ENCODE measurements at places on chromosomes 6 and 20.

GRCh38 chr6:143941852-143942627 is 66.0 kb downstream of the PLAGL1 start:
- no peak for DNase-seq

GRCh38 chr6:144263786-144264185 is 21.3 kb upstream of the UTRN start:
- no peak for DNase-seq

DNA sequence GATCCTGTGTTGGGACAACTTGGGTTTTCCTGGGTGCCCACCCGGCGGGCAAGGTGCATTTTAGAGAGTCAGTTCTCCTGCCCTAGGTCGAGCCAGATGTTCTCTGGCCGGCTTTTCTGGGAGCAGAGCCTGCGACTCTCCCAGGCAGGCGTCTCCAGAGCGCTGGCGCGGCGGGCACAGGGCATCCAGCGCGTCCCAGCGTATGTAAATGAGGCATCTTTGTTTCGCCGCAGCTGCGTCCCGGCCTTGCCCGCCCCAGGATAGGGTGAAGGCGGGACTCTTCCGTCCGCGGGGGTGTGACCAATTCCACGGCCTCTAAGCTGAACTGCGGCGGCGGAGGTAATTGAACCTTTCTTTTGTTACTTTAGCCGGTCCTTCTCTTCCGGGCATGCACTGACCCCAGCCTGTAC is 9.1 kb downstream of the GRIK2 start:
- DNase-seq = no peak

- DNase-seq = peak; percentile 55
Observed at GRCh38 chr6:36131511-36132245, 1.4 kb downstream of the MAPK13 start.

- DNase-seq = no peak
Observed at GRCh38 chr6:154864066-154864430, 130.8 kb downstream of the SCAF8 start.

- DNase-seq = no peak
Observed at GRCh38 chr6:87209812-87210211, 54.4 kb downstream of the ZNF292 start.

GRCh38 chr20:33812908-33813462 is 1.8 kb downstream of the CHMP4B start:
- DNase-seq = no peak

GRCh38 chr6:113095841-113096240 is 748.7 kb downstream of the RFPL4B start:
- no peak for DNase-seq

- no peak for DNase-seq
Observed at GRCh38 chr20:36313476-36313875, 7.3 kb downstream of the DLGAP4 start.

GRCh38 chr6:67897998-67898607 is 737.0 kb upstream of the ADGRB3 start:
- no peak for DNase-seq

DNA sequence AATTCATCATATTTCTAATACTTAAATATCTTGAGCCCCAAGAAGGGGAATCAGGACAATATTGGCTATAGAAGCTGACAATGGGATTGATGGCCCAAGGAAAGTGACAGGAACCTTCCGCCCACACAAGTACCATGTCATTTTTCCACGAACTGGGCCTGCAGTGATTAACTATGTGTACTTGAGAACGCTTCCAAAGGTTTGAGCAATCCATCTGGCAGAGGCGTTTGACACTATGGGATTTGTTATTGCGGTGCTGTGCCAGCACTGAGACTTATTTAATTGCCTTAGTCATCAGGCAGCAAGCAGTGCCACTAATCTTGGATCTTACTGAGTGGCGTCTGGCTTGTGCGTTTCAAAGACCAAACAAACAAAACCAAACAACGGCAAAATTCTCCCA is 135.6 kb upstream of the UST start:
- DNase-seq = no peak

DNA sequence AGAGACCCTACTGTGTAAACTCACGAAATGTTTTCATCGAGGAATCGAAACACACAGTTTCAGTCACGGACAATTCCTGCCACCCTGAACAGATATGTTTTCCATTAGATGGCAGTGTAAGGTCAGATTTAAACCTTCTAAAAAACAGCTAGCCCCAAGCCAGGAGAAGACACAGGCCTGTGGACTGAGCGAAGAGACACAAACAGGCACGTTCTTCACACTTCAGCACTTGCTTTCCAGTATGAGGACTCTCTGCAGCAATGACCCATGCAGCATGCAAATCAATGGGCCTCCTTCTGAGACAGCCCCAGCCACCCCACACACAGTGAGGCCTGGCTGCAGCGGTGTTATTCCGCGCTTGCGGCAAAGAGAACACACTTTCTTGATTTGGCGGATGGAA is 31.9 kb downstream of the HUS1B start:
- DNase-seq = no peak

DNA sequence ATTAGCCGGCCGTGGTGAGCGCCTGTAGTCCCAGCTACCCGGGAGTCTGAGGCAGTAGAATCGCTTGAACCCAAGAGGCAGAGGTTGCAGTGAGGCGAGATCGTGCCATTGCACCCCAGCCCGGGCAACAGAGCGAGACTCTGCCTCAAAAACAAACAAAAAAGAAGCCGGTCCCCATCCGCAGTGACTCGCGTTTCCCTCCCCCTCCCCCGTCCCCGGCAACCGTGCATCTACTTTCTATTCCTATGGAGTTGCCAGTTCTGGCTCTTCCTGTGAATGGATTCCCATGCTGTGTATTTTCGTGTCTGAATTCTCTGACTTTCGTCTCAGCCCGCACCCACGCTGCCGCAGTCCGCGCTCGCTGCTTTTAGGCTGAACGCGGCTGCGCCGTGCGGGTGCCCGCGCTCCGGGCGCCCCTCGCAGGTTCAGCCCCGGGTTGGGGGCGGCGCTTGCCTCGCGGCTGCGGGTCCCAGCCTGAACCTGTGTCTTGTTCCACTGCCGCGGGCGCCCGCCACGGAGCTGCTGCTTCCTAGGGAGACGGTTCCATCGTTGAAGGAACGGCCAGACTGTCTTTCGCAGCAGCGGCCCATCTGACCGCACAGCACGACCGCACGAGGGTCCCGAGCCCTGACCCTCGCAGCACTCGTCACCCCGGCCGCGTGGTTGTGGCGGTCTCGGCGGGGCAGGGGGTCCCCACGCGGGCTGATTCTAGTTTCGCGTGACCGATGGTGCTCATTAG is 1.1 kb upstream of the MRGBP start:
- no peak for DNase-seq

- DNase-seq = no peak
Observed at GRCh38 chr6:57283911-57284455, 33.4 kb upstream of the PRIM2 start.

DNA sequence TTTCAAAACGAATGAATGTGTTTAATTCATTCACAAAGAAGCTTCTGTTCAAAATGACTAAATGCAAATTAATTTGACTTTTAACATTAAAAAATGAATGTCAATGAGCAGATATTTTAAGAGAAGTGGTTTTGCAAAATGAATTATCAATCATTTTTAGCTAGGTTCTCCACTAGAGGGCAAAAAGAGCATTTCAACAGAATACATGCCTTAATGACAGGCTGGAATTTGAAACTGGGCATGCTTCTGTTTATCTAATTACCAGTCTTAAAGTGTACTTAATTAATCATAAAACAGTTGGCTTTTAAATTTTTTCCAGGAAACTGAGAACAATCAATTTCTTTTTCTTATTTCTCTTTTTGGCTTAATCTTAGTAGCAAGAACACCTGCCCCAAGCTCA is 63.8 kb upstream of the TINAG start:
- DNase-seq = no peak

- DNase-seq = no peak
Observed at GRCh38 chr6:3023663-3024483, 24.2 kb downstream of the NQO2 start.

- no peak for DNase-seq
Observed at GRCh38 chr6:166579237-166579850, 7.1 kb downstream of the RAMACL start.

DNA sequence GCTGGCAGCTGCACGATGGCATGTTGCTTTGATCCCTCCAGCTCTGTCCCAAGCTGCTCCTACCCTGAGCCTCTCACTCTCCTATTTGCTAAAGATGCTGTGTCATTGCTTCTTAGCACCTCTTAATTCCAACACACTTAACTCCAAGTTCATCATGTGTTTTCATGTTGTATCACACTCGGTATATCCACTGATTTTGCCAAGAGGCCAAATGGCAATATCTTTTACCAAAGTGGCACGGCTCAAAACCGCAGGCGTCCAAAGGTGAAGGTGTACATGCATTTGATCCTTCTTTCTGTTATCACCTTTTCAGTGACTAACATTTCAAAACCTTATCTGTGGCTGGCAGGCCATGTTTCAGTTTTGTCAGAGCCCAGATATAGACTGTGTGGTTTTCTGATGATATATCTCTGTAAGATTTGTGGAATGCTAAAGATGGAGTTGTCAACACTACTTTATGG is 217.0 kb downstream of the TBX18 start:
- no peak for DNase-seq

DNA sequence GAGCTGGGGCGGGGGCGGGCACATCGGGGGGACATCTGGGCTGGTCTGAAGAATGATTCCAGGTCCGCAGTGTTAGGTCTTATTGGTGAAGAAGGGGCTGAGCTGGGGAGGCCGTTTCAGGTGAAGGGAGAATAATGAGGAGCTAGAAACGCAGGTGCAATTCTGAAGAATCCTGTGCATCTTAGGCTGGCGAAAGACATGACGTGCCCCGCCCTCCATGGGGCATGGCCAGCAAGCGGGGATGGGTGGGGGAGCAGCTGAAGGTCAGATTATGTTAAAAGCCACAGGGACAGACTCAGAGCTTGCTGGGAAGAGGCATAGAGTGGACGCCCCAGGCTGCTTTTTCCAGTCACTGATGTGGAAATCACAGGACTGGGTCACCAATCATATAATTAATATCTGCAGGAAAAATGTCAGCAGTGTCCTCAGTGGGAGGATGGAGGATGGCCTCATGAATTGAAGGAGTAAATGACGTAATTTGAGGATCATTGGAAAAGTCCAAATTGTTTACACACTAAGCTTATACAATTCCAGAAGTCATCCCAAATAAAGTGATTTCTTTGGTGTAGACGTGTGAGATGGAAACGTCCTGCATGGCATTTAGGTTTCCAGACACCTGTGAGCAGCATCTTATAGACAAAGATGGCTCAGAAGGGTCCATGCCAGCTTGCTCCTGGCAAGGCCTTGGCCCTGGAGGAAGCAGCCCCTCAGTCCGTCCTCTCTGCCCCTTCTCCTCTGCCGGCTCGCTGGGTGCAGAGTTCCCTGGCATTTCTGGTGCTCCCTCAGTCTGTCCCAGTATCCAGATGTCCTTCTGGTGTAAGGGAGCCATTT is 109.6 kb upstream of the FRMD1 start:
- no peak for DNase-seq

DNA sequence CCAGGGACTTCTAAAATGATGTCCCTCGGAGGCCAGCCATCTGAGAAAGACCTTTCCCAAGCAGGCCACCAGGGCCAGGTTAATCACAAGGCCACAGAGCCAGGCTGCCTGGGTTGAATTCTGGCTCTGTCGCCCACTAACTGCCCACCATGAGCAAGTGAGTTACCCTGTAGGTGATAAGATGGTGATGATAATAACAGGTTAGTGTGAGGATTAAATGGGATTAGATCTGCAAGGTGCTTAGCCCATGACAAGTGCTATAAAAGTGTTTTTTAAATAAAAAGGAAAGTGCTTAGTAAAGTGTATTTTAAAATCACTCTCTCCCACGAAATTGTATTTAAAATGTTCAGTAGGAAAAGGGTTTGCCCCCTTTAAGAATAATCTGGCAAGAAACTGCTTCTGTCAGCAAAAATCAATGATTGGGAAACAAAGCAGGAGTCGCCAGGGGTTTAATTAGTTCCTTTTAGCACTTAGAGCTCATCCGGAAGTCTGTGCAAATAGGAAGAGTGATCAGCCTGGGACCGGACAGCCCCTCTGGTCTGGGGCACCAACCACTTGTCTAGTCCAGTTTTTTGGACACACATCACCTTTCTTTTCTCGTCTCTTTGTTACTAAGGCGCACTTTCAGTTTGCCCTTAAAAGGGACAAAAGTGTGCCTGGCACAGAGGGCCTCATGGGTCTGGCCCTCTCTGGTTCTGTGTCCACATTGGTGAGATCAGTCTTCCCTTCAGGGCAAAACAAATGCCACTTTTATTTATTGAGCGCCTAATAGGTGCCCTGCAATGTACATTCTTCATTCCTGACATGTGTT is 150.4 kb downstream of the GRM4 start:
- DNase-seq = no peak

DNA sequence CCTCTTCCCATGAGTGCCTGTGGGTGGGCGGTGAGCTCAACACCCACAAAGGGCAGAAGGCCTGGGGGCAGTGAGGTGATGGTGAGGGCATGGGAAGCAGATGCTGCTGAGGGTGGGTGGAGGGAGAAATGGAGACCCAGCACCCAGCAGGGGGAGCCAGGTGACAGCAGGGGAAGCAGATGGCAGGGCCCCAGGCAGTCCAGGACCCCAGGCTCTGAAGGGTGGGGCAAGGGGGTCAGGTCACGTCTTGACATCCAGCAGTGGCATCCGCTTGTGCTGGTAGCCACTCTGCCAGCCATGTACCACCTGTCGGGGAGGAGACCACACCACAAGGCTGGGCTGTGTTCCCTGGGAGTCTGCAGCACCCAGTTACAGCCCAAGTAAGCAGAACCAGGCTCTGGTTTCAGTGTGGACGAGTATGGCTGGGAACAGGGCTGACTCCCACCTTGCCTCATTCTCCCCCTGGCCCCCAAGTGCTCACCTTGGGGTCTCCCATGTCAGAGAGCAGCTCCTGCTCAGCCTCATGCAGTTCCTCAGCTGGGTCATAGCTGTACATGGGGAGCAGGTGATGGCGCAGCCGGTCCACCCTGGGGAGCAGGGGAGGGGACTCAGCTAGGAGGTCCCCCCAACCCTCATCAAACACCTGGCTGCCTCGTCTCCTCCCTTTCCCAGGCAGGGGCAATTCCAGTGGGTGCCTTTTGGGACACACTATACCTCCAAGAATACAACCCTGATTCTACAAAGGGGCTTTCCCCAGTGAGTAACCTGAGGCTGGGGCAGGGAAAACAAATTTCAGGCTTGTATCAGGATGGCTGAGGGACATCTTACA is 2.0 kb downstream of the SMIM29 start:
- no peak for DNase-seq

- no peak for DNase-seq
Observed at GRCh38 chr20:63495741-63496595, 2.9 kb downstream of the EEF1A2 start.

GRCh38 chr6:93721386-93722048 is 302.2 kb upstream of the EPHA7 start:
- peak; percentile 72 for DNase-seq
